Panc1 (cell line): ENCODE measurements at places on chromosomes 12 and 14. TPM values are rescaled to one million over a fixed set of nuclear protein-coding genes. Genes with fewer than 3 reads are reported as not detected.

- DNase-seq, result no peak
These were observed 4.4 kb upstream of the ELK3 start for GRCh38 chr12:96189781-96190180.

- DNase-seq, result no peak
These were observed 15.9 kb downstream of the ZNF605 start for GRCh38 chr12:132940071-132940719.

The CMA1 gene
- total RNA-seq, result not detected

GRCh38 chr12:52573743-52574142 lies at the start of gene KRT74:
TSS of gene KRT74 (minus strand) at chr12:52573843. CDS start at chr12:52573777, 66 bp downstream.
- DNase-seq, result no peak

The CPM gene
- total RNA-seq, result 11.2 TPM

DNA sequence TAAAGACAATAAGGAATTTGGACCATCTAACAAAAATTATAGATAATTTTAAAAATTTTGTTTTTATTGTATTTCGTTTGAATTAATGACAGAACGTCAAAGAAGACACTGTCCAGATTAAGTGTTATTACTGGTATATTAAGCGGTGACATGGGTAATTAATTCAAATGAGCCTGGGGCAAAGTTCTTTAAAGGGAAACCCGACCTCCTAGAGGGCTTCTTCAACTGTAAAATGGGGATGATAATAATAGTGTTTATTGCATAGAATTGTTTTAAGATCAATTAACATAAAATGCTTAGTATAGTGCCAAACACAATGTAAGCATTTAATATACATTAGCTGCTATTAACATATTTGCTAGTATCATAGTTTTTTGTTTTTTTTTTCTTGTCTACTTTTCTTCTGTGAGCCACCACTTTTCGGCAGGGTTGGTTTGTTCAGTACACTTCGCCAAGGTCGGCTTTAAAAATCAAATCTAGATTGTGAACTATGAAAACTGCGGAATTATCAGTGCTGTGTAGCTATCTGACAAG lies 514 bp upstream of the LARP4 start:
- no peak for DNase-seq

The SLC39A2 gene
- total RNA-seq, result not detected

The ASB2 gene
- total RNA-seq, result 0.28 TPM

The LALBA gene
- not detected for total RNA-seq

GRCh38 chr12:92654929-92655328 lies 47.9 kb upstream of the PLEKHG7 start:
- DNase-seq, result no peak

The ENDOU gene
- not detected for total RNA-seq

GRCh38 chr14:97010491-97011160 lies 213.4 kb downstream of the VRK1 start:
- no peak for DNase-seq

DNA sequence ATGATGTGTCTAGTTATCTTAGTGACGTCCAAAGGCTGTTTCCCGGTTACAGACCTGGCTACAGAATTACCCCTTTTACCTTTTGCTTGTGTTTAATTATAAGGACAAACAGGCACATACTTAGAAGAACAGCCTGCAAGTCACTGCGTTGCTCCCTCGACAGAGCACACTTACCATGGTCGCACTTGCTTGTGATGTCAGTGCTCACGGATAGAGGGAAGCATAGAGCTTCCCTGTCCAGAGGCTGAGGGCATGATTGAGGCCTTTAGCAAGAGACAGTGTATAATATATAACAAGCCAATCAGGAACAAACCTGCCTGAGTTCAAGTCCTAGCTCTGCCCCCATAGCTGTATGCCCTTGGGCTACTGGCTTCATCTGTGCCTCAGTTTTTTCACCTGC lies 73.2 kb upstream of the SCN8A start:
- no peak for DNase-seq

GRCh38 chr14:91814317-91814716 lies 53.0 kb downstream of the TC2N start:
- no peak for DNase-seq

DNA sequence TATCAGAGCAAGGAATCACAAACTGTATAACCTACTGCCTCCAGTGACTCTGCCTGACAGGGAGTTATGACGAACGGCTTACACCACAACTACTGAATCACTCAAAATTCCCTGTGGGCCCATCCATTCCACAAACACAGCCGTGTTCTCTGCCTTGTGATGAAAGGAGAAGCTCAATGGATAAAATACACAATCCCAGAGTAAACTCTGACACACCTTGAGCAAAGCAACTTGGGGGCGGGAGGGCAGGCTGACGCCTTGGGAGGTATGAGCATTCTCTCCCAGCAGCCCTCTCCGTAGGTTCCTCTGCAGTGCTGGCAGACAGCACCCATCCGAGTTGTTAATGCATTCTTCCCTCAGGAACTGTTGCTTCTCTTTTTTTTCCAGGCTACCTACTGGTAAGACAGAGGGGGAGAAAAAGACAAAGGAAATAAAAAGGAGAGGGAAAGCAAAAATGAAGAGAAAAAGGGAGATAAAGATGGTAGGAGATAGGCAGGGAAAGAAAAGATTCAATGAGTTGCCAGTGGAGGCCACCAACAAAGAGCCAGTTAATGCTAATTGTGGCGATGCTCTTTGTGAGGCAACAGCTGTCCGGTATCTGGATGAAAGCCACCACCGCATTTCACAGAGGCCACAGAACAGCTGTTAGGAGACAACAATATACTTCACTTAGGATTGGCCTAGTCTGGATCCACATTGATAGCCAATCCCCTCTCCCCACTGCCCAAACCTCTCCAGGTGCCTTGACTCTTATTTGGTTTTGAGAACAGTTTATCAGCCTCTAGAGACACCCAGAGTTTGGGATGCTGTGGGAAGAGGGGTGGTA lies 4.7 kb upstream of the DIO2 start:
- peak; percentile 24 for DNase-seq

- DNase-seq, result no peak
These were observed 157.5 kb downstream of the FLRT2 start for GRCh38 chr14:85687456-85687855.

DNA sequence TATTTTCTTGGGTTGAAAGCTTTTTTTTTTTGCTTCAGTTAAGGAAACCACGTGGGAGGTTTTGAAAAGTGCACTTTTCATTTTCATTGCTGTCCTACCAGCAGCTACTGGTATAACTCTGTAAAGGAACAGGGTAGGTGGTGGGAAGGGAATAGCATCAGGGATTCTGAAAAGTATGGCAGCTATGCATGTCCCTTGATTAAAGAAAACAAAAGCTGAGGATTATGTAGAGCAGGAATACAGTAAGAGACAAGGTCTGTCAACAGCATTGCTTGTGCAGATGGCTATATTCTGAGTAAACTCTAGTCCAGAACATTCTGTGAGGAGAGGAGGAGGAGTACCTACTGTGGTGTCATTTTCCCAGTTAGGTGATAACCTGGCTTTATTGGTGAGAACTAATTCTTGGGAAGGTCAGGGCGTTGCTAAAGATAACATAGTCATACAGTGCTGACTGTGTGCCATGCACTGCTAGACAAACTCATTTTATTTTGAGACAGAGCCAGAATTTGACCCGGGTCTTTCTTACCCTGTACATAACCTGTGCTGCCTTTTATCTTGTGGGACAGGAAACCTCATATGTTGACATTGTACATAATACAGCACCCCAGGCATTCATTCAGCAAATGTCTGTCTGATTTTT lies 80.3 kb upstream of the TRAF3 start:
- no peak for DNase-seq

GRCh38 chr12:62191491-62192179 lies 68.6 kb upstream of the USP15 start:
- no peak for DNase-seq

DNA sequence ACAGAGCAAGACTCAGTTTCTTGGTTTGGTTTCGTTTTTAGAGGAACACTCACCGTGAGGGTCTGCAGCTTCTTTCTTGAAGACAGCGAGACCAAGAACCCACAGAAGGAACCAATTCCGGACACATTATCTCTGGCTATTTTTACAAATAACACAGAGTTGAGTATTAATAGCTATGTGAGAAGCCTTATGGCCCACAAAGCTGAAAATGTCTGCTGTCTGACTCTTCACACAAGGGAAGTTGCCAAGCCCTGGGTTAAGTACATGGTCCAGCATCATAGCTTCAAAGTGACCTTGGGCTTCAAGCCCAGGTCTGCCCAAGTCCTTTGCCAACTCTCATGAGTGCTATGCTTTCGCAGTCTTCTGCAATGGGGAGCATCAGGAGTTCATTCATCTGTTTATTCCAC lies 2.6 kb upstream of the LGMN start:
- DNase-seq, result no peak

The CCDC88C gene
- total RNA-seq, result 21.3 TPM

DNA sequence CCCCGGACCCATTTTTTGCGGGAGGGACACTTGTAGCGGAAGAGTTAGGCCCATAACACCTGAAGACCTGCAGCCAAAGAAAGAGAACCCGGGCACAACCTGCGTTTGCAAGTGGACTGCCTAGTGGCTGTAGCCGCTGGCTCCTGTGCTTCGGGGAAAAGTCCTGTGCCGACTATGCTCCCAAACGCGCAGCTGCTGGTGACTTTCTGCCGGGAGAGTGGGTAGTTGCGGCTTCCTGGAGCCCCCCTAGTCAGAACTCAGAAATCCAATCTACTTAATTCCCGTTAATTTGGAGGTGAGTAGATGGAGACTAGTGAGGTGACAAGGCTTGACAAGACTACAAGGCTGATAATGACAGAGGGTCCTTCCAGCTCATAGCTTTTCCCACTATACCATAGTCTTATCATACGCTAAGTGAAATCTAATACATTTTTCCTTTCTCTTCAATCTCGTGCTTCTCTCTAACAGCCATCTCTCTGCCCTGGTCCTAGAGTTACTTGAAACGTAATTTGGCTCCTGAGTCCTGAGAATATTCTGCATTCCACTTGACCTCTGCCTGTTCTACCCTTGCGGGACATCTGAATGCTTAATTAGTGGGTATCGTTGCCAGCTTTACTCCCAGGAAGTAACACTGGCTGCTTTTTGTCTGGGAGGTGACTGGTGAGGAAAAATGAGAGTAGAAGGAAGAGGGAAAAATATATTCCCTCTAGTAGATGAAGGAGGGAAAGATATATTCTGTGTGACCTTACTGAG lies 556 bp downstream of the MTHFD1 start:
- no peak for DNase-seq

The FGD6 gene
- 28.3 TPM for total RNA-seq

GRCh38 chr14:79564371-79564770 lies 646.9 kb downstream of the DIO2 start:
- no peak for DNase-seq

GRCh38 chr14:87960013-87960787 lies 32.8 kb downstream of the GALC start:
- no peak for DNase-seq

GRCh38 chr12:96131230-96131788 lies 62.9 kb upstream of the ELK3 start:
- no peak for DNase-seq

The NCOR2 gene
- total RNA-seq, result 461 TPM

The BCL2L14 gene
- total RNA-seq, result not detected

- DNase-seq, result no peak
These were observed 224.2 kb downstream of the KCNC2 start for GRCh38 chr12:74985293-74985985.

The SLC2A13 gene
- 12.1 TPM for total RNA-seq

GRCh38 chr14:61608245-61609165 lies 86.8 kb upstream of the HIF1A start:
- no peak for DNase-seq

DNA sequence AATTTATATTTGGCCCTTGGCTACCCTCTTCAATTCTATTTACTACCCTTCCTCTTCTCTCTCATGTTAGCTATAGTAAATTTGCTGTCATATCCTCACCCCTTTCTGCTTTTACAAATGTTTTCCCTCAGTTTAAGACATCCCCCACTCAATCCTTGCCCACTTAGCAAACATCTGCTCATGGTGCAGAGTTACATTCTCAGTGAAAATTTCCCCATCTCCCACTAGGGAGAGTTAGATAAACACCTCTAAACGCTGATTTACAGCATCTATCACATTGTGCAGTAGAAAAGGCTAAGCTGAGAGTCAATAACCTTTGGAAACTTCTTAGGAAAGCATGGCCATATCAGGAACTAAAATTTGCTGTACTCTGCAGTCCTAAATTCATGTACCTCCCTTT lies 69.0 kb downstream of the DENND5B start:
- DNase-seq, result no peak

The OTOGL gene
- not detected for total RNA-seq

The WBP11 gene
- 47.3 TPM for total RNA-seq

DNA sequence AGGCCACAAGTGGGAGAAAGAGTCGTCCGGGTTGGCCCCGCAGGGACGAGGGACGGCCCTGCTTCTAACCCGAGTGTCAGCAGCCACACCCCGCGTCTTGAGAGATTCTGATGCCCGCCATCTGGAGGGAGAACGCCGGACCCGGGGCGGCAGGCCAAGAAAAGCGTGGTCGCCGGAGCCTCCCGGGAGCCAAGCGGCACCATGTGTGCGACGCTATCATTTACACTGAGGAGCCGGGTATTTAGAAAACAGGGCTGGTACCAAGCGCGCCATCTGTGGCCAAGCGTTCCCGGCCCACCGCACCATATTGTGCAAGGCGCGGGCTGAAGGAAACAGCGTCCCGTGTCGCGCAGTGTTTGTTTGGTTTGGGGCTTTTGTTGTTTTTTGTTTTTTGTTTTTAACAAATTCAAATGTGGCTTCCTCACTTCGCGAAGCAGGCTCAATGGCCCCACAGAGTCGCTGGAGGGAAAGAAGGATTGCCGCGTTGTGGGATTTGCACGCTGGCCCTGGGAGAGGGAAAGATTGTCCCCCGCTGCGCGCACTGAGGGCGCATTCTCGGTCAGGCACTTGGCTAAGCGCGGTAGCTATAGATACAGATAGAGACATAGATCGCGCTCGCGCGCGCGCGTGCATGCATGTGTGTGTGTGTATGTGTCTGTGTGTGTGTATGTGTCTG lies 153.8 kb downstream of the BCL11B start:
- no peak for DNase-seq

- no peak for DNase-seq
These were observed 160.6 kb downstream of the ANO4 start for GRCh38 chr12:100955139-100955538.

The STON2 gene
- total RNA-seq, result 0.36 TPM

GRCh38 chr12:58701536-58701935 lies 218.8 kb downstream of the LRIG3 start:
- no peak for DNase-seq

DNA sequence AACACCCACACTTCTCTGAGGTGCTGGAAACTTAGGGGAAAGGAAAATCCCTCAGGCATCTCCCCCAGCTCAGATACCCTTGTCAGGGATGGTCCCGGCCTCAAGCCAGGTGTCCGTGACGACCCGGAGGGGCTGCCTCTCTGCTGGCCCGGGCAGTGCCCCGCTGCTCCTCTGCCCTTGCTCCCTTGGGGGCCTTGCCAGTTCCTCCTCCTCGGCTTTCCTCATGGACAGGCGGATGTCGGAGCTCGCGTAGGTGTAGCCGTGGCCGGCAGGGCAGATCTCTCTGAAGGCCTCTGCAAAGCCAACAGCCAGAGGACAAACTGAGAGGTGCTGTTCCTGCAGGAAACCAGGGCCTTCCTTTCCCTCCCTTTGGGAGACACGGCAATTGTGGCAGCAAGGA lies 34.8 kb downstream of the ISCA2 start:
- DNase-seq, result no peak
